ENCODE measurements at places on chromosomes 16 and 17.

DNA sequence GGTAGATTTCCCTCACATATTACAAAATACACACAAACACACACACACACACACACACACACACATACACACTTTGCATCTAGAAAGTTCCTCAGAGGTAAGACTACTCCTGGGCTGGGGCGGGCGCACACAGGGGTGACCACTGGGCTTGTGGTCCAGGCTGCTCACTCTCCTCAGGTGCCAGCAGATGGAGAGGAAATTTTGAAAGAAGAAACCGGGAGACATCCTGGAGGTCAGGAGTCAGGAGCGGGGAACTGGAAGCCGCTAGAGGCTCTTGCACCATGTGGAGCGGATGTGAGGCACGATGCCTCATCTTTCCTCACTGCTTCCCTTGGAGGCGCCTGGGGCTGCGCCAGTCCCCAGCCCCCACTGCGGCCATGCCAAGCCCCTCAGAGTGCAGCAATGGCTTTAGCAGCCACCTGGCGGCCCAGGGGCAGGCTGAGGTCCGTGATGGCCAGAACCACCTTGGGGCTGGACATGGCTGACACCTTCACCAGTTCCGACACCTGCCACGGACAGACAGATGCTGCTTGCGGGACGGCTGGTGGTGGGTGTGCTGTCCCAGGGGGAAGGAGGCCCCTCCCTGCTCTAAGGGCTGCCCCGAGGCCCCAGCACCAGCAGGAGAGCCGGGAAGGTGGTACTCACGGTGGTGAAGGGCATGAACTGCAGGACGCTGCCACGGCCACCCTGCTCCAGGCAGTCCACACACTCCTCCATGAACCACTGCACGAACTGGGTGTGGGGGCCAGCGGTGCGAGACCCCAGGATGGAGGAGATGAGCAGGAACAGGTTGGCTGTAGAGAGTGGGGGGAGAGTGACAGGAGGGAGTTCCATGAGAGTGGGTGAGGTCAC, 4.1 kb downstream of the CSF3 start:
- DNase-seq = no peak

GRCh38 chr16:7268182-7268581, 64.5 kb upstream of the RBFOX1 start:
- DNase-seq = no peak

DNA sequence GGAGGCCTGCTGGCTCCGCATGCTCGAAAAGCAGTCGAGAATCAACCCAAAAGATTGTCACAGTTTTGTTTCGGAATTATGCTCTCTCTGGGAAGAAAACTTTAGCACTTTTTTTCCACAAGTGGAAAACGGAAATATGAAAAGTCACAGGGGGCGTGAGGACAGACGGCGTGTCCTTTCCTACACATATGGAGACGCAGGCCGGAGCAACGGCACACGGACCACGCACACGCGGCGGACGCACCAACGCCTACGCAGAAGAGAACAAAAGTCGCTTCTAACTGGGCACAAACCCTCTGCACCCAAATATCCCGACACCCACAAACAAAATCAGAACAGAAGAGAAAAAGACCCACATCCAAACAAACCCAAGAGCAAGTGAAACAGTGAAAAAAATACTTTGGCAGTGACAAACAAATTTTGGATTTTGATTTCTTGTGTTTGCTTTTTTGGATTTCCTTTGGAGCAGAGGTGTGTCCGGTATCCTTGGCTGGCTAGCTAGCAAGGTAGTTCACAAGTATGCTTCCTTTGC, 9.3 kb upstream of the PABPN1L start:
- DNase-seq = no peak

GRCh38 chr16:49343291-49343690, 30.3 kb upstream of the C16orf78 start:
- no peak for DNase-seq

DNA sequence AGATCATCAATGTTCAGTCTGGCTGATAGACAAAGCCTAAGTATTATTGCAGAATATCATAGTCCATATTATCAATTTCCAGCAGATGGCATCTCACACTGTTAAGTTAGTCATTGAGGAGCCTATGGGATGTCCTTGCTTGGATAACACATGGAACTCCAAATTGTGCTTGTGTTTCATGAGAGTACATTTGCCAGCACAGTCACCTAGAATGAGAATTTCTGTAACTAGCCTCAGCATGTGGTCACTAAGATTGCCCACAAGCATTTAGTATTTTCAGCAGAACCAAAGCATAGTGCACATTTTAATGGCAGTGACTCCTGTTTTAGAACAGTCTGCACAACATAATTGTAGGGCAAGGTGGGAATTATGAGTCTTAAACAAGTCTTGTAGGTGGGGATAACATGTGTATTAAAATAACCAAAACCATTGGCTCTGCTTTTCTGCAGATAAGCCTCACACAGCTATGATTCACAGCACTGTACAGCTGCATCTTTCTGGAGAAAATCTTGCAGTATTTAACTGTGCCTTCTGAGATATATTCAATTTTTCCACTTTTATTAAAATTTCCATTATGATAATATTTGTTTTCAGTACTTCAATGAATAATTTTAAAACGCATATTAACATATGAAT, 882.8 kb upstream of the SOX9 start:
- no peak for DNase-seq

- no peak for DNase-seq
Observed at GRCh38 chr17:57092171-57092570, 7.1 kb downstream of the AKAP1 start.

GRCh38 chr17:39391448-39391847, 10.0 kb downstream of the FBXL20 start:
- DNase-seq = no peak

- no peak for DNase-seq
Observed at GRCh38 chr17:21152731-21153130, 26.0 kb downstream of the DHRS7B start.

DNA sequence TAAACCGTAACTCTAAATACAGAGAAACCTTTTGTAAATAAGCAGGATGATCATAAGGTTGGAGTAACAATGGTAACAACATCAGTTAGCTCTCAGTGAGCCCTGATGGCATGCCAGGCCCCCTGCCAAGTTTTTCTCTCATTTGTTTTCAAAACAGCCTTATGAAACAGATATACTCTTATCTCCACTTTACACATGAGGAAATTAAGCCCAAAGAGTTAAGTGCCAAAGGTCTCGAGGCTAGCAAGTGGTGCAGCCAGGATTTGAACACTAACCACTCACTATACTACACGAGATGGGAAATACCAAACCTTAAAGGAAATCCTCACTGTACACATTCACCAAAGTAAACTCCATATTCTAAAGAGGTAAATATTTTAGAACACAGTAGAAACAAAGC, 15.0 kb downstream of the USP31 start:
- no peak for DNase-seq

DNA sequence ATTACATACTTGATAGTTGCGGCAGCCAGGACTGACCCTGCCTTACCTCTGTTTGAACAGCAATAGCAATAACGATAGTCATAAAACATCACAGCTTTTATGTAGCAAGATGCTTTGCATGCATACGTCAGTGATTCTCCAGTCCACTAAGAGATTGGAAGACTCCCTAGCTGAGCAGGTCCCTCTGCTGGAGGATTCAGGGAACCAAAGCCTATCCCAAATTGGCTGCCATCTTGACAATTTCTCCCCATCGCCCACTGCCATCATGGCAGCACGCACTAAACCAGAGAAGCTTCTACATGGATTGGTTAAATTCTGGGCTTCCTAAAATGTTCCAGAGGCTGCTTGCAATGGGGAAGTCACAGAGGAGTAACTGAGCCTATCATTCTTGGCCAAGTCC, 360.6 kb upstream of the XYLT1 start:
- no peak for DNase-seq

GRCh38 chr16:49754495-49755312, 101.2 kb downstream of the ZNF423 start:
- DNase-seq = no peak

GRCh38 chr16:69049603-69050375, 55.7 kb upstream of the HAS3 start:
- DNase-seq = no peak

GRCh38 chr17:32114536-32114935, 27.8 kb upstream of the RHOT1 start:
- DNase-seq = no peak

DNA sequence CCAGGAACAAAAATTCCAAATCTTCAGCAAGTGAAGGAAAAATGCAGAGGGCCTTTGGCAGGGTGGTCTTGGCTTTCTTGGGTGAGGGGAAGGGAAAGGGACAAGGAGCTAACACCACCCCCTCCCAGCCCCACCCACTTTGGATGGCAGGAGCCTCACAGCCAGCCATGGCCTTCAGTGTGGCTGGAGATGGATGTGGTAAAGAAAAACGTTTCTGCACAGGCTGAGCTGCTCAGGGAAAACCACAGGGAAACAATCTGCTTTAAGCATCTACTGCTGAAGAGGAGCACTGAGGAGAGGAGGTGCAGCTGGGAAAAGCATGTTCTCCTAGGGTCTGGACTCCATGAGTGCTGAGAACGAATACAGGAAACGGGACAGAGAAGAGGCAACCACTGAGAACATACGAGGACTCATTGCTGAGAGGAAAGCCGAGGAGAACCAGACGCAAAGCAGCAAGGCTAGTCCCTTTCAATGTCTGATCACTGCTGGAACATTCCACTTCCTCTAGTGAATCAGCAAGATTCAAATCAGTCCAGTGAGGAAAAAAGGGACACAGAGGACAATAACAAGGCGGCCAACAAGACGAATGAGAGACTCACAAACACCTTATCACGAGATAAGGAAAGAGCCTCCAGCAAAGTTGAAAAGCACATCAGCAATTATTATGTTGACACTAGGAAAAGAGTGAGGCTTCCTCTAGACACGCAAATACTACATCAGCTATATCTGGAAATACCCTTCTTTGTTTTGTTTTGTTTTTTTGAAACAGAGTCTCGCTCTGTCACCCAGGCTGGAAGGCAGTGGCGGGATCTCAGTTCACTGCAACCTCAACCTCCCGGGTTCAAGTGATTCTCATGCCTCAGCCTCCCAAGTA, 41.7 kb downstream of the ZZEF1 start:
- no peak for DNase-seq

GRCh38 chr16:28491230-28491969, 474 bp downstream of the CLN3 start:
- no peak for DNase-seq

GRCh38 chr16:30669026-30669902, 11.0 kb downstream of the FBRS start:
- no peak for DNase-seq

DNA sequence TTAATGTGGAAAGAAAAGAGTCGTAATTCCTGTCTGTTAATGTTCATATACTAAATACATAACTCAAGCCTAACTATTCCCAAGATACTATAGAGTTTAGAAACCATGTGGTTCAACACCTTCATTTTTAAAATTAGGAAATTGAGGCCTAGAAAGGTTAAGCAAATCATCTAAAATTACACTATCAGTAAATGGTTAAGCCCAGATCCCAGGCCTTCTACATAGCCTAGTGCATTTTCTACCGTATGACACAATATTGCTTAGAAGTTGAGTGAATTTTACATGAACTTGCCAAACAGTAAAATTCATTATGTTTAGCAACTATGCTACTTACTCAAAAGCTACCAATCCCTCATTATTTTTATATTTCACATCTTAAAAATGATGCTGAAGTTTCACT, 6.8 kb downstream of the NACA2 start:
- no peak for DNase-seq

- no peak for DNase-seq
Observed at GRCh38 chr16:1812732-1813163, 13.9 kb downstream of the HAGH start.

DNA sequence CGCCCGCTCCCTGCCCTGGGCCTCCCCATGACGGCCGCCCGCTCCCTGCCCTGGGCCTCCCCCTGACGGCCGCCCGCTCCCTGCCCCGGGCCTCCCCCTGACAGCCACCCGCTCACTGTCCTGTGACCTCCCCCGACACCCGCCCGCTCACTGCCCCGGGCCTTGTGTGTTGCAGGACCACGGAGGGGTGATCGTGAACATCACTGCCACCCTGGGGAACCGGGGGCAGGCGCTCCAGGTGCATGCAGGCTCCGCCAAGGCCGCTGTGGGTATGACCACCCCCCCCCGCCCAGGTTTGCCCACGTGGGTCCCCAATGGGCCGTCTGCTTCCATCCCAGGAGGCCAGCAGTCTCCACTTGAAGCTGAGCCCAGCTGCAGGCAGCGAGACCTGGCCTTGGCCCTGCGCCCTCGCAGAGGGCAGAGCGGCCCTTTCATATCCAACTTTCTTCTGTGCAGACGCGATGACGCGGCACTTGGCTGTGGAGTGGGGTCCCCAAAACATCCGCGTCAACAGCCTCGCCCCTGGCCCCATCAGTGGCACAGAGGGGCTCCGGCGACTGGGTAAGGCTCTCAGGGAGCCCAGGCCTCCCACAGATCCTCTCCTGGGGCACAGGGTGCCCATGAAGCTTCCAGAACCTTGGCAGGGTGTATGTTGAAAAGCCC, 9.0 kb downstream of the DECR2 start:
- no peak for DNase-seq

DNA sequence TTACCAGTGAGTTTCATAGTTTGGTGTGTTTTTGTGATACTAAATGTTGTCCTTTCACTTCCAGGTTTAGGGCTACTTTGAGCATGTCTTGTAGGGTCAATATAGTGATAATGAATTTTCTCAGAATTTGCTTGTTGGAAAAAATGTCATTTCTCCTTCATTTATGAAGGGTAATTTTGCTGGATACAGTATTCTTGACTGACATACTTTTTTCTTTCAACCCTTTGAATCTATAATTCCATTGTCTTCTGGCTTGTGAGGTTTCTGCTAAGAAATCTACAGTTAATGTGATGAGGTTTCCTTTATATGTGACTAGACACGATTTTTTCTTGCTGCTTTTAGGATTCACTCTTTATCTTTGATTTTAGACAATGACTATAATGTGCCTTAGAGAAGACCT, 219.3 kb downstream of the BCAS3 start:
- DNase-seq = no peak

GRCh38 chr16:68236826-68237242, 907 bp upstream of the ESRP2 start:
- DNase-seq = no peak

DNA sequence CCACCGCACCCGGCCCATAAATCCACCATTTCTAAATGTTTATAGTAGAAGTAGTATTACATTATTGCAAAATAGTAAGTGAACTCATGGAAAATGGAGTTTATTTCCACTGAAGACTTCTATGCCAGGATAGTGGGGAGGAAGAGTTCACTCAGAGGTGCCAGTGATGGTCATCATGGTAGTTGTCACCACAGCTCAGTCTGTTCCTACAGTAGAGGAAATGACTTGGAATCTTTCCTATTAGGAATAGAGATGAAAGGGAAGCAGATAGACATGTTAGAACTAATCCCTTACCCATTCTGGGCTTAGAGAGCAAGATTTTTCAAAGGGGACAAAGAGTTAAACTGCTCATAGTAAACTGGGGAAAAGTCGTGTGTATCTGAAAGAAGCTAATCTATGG, 20.1 kb downstream of the MRPL45 start:
- no peak for DNase-seq

DNA sequence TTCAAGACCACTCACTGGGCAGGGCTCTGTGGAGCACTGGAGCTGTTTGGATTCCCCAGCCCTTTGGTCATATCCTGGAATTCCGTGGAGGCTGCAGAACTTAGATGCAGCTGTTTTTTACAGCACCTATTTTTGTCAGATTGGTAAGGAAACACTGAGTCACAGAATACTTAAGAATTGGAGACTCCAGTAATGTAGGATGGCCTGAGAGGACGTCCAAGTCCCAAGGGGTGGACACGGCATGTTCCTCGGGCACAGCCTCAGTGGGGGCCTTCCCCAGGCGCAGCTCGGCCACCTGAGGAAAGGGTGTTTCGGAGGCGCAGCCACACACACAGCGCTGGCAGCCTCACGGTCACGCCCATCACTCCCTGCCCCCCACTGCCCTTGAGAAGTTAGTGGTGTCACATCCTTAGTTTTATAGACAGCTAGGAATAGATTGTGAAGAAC, 14.8 kb downstream of the PLD6 start:
- no peak for DNase-seq
